BJ (cell line): ENCODE measurements at places on chromosomes 7 and 10. TPM values are rescaled to one million over a fixed set of nuclear protein-coding genes. Genes with fewer than 3 reads are reported as not detected.

The MACC1 gene
- not detected in 2 replicates for polyA plus RNA-seq

The NPSR1 gene
- not detected in 2 replicates for polyA plus RNA-seq

The FAM24B gene
- 2.8 and 4.0 TPM in 2 replicates for polyA plus RNA-seq

The CLCN1 gene
- polyA plus RNA-seq, result not detected in 2 replicates

The COL13A1 gene
- polyA plus RNA-seq, result 9.8 and 11.9 TPM in 2 replicates

The ZPBP gene
- polyA plus RNA-seq, result not detected in 2 replicates

The NKX1-2 gene
- polyA plus RNA-seq, result not detected in 2 replicates

- no peak for DNase-seq
These were observed 333.8 kb downstream of the BBS9 start for GRCh38 chr7:33463131-33463530.

DNA sequence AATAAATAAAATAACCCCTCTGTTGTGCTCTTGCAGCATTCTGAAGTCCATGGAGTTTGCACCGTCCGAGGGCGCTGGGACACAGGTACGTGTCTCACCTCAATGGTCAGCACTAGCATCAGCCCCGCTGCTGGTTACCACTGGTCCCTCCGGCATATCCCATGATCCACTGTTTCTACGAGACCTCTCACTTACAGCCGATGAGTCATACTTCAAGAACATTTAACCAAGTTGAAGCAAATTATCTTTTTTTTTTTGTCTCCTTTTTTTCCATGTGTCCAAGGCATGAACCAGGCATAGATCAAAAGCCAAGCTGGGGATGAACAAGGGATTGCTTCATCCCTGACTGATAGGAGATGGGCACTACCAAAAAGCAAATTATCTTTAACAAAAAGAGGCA lies 92.9 kb upstream of the SH2B2 start:
- DNase-seq, result no peak

DNA sequence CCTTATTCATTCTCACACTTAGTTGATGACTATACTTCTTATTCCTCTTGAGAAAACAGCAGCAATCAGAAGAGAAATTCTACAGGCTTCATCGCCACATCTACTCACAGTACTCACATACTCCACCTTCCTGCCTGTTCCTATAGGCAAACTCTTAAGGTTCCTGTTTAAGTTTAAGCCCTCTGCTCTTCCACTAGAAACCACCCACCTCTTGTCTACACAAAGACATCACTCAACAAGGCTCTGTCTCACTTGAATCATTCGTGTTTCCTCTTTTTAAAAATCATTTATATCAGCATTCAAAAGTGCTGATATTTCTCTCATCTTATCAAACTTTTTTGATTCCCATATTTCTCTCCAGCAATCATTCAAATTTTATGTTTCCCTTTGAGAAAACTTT lies 85.5 kb upstream of the ADO start:
- DNase-seq, result no peak

- DNase-seq, result no peak
These were observed 48.4 kb upstream of the BTRC start for GRCh38 chr10:101305320-101306241.

DNA sequence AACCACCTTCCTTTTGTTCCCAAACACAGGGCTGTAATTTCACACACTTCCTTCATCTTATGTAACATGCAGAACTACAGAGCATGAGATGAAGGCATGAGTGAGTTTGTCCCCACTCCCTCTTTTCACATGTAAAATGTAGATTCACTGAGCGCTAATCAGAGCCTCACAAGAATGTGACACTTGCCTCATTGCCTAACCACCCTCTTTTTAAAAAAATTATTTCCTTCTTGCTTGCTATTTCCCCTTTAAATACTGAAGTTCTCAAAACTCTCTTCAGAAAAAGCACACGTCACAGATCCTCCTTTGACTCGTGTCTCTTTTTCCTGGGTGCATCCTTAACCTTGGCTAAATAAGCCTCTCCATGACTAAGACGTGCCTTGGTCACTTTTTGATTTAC lies 121.2 kb upstream of the TARP start:
- DNase-seq, result no peak

- no peak for DNase-seq
These were observed 7.1 kb downstream of the CHAT start for GRCh38 chr10:49620841-49621378.

DNA sequence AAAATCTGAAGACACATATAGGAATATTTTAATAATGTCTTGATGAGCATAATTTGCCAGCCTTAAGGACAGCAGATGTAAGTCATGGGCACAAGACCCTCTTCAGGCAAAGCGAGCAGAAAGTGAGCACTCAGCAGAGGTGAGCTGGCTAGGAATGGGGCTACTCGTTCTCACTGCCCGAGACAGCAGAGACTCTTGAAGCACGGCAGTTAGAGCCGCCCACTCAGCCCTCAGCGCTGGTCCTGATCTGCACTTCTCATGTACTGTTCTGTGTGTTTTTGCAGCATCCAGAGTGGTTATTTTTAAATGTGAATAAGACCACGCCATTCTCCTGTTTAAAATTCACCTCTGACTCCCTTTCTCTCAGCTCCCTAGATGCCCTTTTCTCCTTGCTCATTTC lies 65.3 kb downstream of the GFRA1 start:
- DNase-seq, result no peak

DNA sequence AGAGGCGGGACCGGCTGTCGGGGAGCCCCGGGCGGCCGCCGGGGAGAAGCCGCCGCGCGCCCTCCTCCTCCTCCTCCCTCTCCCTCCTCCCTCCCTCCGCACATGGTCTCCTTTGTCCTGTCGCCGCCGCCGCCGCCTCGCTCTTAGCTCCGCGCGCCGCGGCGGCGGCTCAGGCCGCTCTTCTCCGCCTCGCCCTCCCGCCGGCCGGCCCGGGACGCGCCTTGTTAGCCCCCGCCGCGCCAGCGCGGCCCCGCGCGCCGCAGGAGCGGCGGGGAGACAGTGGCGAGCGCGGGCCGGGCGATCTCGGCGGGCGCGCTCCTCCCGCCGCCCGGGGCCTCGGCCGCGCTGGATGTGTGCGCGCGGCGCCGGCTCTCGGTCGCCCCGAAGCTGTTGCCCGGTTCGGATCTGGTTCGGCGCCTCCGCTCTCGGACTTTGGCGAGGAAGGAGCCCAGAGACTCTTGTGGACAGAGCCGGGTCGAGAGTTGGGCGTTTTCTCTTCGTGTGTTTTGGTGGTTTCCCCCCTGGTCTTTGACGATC lies 437.4 kb upstream of the GALNT17 start:
- no peak for DNase-seq

- no peak for DNase-seq
These were observed 44.9 kb downstream of the ANXA8 start for GRCh38 chr10:47438857-47439474.

GRCh38 chr10:128314686-128315085 lies 188.5 kb upstream of the MKI67 start:
- no peak for DNase-seq

DNA sequence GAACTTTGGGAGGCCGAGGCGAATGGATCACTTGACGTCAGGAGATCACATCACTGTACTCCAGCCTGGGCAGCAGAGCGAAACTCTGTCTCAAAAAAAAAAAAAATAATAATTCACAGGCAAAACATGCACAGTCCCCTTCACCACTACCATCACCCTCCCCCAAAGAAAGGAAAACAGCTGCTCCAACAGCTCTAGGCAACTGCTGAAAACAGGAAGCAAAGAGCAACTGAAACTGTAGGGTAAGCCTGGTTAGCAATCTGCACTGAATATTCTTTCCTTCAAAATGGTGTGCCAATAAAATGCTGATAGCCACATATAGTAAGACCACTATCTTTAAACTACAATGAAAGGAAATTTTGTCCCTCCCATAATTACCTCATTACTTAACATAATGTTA lies 11.8 kb downstream of the NT5C2 start:
- DNase-seq, result no peak

DNA sequence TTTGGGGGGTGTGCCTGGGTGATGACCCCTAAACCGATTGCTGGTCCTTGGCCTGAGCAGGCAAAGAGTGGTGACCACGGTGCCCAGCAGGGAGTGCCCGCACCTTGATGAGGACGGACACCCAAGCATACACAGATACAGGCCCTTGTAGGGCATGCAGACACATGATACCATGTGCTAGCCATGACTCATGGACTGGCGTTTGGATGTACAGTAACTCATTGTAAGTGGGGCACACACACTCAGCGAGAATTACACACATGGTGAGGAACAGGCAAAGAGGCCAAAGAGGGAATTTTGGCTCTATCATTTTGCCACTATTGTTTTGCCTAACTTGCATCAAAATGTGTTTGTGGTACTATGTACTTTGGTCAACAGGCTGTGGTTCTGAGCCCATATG lies 24.1 kb downstream of the KAZALD1 start:
- no peak for DNase-seq

DNA sequence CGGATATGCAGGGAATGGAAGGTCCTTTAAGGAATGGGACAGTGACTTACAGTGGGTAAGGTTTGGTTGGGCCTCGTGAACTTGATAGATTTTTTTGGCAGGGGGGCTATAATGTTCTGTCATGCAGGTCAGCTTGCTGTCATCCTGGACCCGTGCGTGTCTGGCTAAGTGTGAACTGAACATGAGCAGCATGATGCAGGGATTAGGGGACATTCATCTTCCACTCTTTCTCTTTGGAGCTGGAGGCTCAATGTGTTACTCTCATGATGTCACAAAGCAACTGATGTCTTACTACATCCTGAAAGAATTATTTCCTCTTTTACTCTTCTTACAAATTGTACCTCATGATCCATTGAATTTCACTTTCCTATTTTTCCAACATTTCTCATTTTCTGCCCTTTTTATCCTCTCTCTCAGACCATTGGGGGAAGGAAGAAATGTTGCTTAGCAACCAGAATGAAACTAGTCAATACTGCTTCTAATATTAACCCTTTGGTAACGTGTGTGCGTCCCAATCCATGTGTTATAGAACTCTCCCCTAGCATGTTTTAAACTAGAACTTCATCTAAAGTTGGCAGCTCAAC lies 549.1 kb downstream of the LRMDA start:
- no peak for DNase-seq

DNA sequence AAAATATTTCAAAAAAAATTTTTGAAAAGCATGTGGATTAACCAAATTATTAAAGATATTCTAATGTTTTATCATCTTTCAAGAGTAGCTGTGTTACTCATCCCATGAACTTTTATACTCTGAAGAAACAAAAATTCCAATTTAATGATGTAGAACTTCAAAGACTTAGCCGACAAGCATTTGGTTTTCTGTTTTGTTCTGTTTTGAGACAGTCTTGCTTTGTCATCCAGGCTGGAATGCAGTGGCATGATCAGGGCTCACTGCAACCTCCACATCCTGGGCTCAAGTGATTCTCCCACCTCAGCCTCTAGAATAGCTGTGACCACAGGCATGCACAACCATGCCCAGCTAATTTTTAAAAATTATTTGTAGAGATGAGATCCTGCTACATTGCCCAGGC lies 17.8 kb upstream of the LCOR start:
- peak; percentile 67 for DNase-seq

GRCh38 chr7:103130901-103131624 lies 17.8 kb downstream of the NAPEPLD start:
- no peak for DNase-seq

DNA sequence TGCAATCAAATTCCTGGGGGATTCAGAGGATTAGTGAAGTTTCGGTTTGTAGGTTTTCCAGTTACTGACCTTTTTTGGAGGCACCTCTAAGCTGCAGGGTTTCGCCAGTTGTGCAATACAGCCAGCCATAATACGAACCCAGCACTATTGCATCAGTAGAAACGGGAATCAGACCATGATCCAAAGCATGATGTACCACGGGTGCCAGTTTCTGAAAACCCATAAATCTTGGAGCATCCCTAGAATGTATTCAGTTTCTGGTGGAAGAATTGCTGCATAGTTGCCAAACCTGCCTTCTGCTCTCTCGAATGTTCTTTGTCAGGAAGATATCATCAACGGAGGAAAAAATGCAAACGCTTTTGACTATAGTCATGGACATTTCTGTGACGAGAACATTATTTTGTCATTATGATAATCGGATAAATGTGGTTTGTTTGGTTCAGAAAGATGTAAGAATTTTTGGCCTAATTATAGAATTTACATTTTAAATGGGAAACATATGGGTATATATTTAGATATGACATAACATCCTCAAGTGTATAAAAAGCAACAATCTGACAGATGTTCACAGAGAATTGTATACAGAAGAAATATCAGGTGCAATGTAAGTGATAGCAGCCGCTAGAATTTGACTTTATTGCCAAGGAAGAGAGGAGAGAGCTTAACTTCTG lies 186.2 kb upstream of the PRKCQ start:
- DNase-seq, result no peak
